ENCODE measurements at places on chromosomes 11 and 22.
A peak's percentile ranks its signal among the peaks of the same experiment; 100 is the strongest.

DNA sequence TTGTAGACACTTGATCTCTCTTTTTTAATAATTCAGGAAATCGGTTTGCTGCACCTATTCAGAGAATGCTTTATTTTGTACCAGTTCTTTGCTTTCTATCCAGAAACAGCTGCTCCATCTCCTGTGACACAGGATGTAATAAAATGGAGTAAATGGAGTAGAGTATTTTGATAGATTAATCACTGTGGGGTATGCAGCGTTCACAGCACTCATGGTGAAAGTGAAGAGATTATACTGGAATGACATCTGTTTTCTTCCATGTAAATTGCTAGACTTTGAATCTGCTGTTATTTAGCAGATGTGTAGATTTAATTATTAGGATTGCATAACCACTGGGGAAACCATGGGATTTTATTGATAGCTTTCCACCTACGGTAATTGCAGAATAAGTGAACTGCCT, 227.3 kb upstream of the ARHGAP42 start:
- DNase-seq: no peak

- no peak for DNase-seq
Observed at GRCh38 chr11:70477609-70478008, 79.3 kb downstream of the CTTN start.

- DNase-seq: peak; percentile 40
Observed at GRCh38 chr11:134074346-134074745, 5.5 kb downstream of the JAM3 start.

GRCh38 chr11:132237781-132238180, 867.4 kb downstream of the NTM start:
- no peak for DNase-seq

DNA sequence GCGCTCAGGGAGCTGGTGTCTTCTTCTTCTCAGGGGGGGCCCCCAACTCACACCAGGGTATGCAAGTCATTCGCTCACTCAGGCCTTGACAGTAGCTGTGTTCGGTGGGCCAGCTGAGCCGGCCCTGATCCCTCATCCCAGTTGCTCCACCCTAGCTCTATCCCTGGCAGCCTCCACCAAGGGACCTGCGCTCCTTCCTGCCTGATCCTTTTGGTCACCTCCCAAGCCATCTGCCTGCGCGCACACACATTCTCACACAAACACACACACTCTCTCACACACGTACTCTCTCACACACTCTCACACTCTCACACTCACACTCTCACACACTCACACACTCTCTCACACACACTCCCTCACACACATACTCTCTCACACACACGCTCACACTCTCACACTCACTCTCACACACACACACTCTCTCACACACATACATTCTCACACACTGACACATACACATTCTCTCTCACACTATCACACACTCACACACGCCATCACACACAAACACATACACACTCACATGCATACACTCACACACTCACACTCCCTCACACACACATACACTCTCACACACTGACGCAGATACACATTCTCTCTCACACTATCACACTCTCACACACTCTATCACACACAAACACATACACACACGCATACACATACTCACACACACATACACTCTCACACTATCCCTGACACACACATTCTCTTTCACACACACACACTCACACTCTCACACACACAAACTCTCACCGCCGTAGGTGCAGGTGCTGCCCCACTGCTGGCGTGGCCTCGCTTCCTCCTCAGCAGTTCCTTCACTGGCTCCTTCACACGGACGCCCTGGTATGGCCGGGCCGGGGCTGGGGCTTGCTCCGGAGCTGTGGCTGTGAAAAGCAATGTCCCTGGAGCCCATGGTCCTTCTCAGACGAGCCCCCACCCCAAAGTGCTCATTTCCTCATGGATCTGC, 20.8 kb downstream of the POU2AF1 start:
- no peak for DNase-seq

- DNase-seq: peak; percentile 73
Observed at GRCh38 chr11:70568035-70568813, 169.9 kb downstream of the CTTN start.

DNA sequence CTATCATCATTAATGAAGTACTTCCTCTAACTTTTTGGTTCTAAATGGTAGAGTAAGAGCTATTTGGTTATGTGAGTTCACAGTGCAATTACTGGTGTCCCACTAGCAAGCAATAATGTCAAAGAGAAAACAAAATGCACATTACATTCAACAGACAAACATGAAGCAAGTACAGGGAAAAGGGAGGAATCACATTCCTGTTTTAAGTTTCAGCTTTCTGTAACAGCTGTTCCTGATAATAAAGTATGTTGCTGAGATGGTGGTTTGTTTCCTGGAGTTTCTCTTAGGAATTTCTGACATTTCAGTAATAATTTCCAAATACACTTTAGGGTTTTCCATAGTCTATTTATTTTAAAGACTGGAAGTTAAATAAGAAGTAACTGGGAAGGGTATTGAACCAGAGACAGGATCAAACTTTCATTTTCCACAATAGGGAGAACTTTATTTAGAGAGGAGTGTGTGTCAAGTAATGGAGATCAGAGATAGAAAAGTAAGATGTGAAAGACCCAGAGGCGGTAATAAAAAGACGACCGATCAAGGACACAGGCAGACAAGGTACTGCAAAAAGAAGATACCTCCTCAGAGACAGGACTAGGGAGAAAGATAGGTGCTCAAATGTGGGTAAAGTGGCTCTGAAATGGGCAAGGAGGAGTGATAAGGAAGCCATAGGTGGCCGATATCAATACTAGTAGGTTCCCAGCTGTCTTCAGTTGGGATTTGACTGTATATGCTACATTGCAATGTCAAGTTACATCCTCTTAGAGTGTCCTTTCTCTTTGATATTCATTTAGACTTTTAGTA, 20.8 kb upstream of the CLNS1A start:
- peak; percentile 57 for DNase-seq

GRCh38 chr11:10331548-10332289, 26.8 kb downstream of the ADM start:
- DNase-seq: peak; percentile 8

- peak; percentile 5 for DNase-seq
Observed at GRCh38 chr11:13008625-13009475, at the start of gene RASSF10. TSS of gene RASSF10 (plus strand) at chr11:13009316. CDS start at chr11:13009577, 261 bp downstream.

GRCh38 chr11:12604557-12605153, 69.6 kb upstream of the TEAD1 start:
- peak; percentile 53 for DNase-seq

DNA sequence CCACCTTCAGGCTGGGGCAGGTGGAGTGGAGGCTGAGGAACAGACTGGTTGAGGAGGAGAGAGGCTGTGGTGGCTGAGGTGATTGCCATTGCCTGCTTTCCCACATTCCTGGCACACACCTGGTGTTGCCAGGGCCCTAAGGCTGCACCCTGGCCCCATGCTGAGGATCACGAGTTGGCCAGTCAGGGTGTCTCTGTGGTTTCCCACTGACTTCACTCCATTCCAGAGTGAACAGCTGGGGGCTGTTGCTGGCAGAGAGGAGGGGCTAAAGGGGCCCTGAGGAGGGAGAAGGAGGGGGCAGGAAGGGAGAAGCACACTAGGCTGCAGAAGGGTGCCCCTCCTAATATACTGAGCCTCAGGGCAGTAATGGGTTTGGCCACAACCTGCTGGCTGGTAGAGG, 1.8 kb downstream of the TMEM86A start:
- no peak for DNase-seq

- DNase-seq: no peak
Observed at GRCh38 chr11:19740586-19740985, 27.9 kb downstream of the NAV2 start.

DNA sequence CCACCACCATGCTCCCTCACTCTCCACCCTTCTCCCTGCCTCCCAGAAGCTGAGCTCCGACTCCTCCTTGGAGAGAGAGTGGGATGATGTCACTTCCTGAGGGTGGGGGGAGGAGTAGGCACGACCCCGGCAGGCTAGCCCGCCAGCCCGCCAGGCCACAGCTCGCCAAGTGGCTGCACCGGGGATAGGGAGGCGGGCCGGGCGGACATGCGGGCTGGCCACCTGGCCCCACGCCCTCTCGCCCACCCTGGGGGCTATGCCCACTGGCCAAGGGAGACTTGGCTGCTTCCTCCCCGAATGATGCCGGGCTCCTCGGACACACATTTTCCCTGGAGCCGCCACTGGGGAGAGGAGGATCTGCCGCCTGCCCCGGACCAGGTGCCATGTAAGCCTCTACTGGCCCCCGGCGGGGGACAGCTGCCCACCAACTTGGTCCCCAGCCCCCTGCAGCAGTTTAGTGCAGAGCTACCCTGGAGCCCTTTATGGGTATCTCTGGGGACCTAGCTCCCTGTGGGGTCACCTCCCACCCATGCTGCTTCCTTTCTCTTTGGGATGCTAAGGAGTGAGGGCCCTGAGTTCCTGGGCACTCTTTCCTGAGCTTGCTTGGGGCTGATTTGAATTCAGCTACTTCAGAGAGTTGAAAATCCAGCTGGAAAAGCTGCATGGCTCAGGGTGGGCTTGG, 33.7 kb upstream of the MYRF start:
- DNase-seq: peak; percentile 56

DNA sequence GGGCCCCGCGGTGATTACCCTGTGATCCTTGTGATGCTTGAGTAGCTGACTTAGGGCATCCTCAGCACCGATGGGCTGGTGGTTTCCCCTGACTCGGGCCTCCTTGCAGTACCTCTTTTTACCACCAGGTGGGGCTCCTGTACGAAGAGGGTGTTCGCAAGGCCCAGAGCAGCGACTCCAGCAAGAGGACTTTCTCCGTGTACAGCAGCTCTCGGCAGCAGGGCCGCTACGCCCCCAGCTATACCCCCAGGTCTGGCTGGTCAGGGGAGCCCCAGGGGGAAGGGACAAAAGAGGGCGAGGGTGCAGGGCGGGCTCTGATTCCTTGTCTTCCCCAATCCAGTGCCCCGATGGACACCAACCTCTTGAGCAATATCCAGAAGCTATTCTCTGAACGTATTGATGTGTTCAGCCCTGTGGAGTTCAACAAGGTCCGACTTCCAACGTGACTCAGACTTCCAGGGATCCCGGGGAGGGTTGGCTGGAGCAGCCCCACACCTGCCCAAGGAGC, 1.3 kb upstream of the TM7SF2 start:
- DNase-seq: peak; percentile 87

- no peak for DNase-seq
Observed at GRCh38 chr11:76630600-76631281, 39.8 kb downstream of the LRRC32 start.

GRCh38 chr11:69880826-69881445, 61.7 kb upstream of the FGF3 start:
- no peak for DNase-seq

- no peak for DNase-seq
Observed at GRCh38 chr22:29253561-29254285, 14.1 kb downstream of the RHBDD3 start.

- DNase-seq: no peak
Observed at GRCh38 chr11:100316952-100317351, 370.1 kb upstream of the ARHGAP42 start.

DNA sequence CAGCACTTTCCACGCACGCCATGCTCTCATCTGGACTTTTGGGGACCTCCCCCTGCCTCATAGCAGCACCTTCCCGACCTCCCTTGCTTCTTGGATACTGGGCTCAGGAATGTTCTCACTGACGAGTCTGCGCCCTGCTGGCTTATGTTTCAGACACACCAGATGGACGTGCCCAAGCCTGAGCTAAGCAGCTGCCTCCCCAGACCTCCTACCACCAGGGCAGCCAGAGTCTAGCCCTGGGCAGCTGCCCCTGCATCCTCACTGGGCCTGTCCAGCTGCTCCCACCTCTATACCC, 13.2 kb upstream of the RGL4 start:
- no peak for DNase-seq

GRCh38 chr11:35950082-35950481, 6.2 kb downstream of the LDLRAD3 start:
- no peak for DNase-seq

DNA sequence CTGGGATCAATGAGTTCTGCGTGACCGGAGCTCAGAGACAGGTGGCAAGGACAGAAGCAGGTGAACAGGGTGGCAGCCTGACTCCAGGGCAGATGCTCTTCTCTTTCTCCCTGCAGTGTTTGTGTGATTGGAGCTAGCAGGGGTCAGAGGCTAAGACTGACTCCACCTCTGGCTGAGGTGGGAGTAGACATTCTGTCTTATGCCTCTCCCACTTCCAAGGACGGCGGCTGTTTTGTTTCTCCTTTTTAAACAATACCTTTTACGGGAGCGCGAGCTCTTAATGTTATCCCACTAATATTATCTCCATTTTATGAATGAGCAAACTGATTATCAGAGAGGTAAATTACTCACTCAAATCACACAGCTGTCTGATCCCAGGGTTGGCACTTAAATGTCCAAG, 323.7 kb downstream of the MIAT start:
- no peak for DNase-seq
